ENCODE measurements at places on chromosomes 1 and 21.
A peak's percentile ranks its signal among the peaks of the same experiment; 100 is the strongest.

DNA sequence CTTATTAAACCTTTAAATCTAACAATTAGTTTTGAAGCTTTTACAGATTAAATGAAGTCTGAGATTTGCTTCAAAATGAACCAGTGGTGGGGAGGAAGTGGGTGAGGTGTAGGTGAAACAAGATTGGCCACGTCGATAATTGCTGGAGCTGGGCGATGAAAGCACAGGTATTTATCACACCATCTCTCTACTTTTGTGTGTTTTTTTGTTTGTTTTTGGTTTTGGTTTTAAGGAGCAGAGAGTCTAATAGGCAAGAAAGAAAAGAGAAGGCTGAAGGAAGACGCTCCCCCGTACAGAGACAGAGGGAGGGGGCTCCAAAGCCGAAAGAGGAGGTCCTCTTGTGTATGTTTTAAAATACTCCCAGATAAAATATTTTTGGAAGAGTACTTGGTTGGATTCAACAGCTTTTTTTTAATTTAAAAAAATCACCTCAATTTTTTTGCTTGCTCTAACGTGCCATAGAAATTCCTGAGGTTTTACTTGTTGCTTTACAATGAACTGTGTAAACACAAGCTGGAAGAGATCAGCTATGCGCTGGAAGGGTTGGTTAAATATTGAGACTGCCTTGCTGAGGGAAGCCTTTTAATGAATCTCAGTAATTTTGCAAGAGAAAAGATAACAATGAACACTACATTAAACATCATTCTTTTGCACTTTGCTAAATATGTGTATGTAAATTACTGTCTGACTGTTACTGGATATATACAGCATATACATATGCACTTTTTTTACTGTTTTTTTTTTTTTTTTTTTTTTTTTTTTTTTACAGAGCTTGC, 6.7 kb upstream of the LGALS8 start:
- peak; percentile 37 for DNase-seq

- DNase-seq = no peak
Observed at GRCh38 chr1:246907472-246907871, 24.3 kb downstream of the AHCTF1 start.

DNA sequence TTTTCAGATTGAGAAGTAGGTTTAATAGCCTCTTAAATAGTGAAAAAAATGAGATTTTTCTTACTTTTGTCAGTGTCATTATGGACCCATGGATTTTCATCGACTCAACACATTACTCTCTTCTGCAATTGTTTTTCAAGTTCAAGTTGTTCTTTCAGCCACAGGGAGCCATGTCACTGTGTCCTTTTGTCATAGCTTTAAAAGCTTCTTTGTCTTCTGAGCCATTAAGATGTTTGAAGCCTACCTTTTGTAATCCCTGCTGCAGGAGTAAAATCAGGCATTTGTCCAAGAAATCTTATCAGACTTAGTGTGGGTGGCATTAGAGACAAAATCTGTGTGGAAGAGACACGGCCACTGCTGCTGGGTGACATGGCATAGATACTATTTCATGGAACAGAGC, 92.8 kb upstream of the ZP4 start:
- no peak for DNase-seq

GRCh38 chr1:229947968-229948367, 119.1 kb upstream of the GALNT2 start:
- DNase-seq = no peak

DNA sequence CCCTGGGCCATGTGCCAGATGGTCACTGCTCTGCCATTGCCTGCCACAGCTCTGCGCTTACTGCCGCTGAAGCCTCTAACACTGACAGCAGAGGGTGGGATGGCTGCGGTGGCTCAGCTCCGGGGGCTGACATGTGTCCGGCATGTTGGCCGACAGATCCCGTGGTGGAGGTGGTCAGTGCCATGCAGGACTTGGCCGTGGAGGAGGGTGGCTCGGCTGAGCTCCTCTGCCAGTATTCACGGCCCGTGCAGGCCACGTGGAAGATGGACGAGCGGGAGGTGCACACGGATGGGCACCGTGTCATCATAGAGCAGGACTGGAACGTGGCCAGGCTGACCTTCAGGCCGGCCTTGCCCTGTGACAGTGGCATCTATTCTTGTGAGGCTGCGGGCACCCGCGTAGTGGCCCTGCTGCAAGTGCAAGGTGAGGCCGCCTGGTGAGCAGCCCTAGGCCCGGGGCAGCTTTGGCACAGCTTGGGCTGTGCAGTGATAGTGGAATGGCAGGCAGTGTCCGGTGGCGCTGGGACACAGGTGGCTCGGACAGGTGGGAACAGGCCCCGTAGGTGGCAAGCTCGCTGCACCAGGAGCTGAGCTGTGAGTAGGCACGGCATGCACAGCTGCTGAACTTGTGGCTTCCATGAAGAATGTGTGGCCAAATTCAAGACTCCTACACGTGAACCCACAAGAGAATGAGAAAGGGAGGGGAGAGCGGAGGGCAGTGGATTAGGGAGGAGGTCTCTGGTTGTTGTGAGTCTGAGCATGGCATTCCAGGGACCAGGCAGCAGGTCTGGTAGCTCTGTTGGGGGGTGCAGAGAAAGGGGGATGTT, 91.8 kb downstream of the TRIM11 start:
- no peak for DNase-seq

DNA sequence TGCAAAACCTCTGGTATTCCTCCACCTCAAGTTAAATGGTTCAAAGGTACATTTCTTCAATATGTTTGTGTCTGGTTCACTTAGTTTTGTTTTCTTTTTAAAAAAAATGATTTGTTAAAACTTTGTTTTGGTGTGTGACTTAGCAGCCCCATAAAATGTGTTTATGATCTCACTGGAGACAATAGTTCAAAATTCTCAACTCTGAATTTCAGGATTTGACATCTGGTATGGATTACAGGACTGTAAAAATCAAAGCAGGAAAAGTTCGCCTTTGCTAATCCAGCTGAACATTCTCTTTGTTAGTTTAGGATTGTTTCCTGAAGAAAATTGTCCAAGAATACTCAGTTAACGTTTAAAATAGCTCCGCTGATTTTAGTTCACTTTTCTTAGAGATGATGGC, 231.7 kb downstream of the HMCN1 start:
- DNase-seq = no peak

DNA sequence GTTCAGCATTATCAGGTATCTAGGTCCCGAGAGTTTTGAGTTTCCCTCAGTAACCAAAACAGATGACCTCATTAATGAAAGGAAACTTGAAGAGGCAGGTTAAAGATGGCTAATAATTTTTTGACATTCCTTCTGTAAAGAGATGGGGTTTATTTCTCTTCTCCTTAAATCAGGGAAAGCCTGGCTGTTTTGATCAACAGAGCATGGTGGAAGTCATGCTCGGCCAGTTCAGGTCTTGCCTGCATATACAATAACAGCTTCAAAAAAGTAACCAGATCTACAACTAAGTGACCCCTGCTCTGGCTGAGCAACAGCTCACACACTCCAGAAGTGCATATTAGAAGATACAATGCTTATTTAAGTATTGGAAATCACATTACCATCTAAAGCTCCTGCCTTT, 36.6 kb upstream of the POU2F1 start:
- no peak for DNase-seq

DNA sequence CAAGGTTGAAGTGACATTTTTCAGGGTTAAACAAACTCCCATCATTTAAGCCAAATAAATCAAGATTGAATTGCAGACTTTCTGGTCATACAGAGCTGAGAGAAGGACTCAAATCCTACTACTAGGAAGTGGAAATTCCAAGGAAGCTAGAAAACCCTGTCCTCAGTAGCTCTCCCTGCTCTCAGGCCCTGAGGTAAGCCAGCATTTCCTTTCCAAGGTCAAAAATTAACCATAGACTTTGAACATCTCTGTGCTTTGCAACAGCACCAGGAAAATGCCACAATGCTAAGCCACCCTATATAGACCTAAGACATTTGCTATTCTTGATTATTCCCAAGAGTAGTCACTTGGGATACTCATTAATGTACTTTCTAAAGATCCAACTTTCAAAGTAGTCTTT, 45.1 kb downstream of the LUZP1 start:
- DNase-seq = no peak

- no peak for DNase-seq
Observed at GRCh38 chr1:231020139-231020601, 19.9 kb downstream of the FAM89A start.

DNA sequence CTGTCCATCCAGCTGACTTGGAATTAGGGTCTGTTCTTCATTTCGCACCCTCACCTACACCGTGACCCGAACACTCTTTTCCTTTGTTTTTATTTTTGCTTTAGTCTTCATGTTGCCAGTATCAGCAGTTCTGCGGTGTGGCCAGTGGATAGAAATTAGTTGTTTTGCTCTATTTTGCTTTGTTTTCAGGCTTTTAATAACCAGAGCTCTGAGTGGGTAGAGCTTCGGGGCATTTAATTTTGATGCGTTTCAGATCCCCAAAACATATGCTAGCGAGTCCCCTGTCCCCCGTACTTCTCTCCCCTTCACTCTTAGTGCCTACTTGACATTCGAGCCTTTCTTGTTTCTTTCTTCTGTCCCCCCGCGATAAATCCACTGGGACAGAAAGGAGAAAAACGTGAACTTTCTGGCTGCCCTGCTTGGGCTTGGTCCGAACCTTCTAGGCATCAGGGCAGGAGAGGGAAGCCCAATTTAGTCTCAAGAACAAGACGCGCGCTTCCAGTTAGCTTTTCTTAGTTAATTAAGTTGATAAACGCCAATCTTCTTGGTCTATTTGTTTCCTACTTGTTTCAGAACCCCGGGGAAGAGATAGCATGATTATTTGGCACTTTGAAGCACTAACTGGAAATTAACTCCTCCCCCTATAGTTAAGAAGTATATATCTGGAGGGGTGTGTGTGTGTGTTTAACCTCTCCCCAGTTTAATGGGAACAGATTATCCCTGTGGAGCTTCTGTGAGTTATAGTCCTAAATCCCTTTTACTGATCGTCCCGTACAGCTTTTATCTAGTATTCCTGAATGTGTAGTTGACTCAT, 839 bp downstream of the SWT1 start:
- DNase-seq = no peak

GRCh38 chr1:1200876-1201810, 5.2 kb downstream of the TNFRSF18 start:
- DNase-seq = peak; percentile 88

- no peak for DNase-seq
Observed at GRCh38 chr1:18580047-18580446, 50.6 kb upstream of the PAX7 start.
